AG09309 (cell line): ENCODE measurements at places on chromosomes 5 and 9.

DNA sequence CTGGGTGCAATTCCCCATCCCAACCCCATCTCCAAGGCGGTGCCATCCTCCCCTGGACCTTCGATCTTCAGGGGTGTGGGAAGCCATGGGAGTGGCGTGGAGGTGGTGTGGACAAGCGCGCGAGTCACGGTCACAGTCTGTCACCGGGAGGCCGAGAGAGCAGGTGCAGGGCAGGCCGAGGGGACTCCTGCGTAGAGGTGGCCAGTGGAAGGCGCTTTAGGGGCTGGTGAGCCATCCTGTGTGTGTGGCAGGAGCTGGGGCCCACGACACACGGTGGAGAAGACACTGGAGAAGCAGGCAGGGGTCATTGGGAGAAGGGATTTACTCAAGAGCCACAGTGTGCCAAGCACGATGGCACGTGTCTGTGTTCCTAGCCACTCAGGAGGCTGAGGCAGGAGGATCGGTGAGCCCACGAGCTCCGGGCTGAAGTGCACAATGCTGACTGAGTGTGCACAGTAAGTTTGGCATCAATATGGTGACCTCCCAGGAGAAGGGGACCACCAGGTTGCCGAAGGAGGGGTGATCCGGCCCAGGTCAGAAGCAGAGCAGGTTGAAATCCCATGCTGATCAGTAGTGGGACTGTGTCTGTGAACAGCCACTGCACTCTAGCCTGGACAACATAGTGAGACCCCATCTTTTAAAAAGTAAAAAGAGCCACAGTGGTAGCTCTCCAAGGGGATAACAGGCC, 145.1 kb upstream of the PHYKPL start:
- no peak for DNase-seq

- no peak for DNase-seq
Measured at GRCh38 chr5:109049565-109049964, 301.9 kb downstream of the FER start.

GRCh38 chr9:107355394-107355793, 72.3 kb downstream of the RAD23B start:
- DNase-seq: no peak

DNA sequence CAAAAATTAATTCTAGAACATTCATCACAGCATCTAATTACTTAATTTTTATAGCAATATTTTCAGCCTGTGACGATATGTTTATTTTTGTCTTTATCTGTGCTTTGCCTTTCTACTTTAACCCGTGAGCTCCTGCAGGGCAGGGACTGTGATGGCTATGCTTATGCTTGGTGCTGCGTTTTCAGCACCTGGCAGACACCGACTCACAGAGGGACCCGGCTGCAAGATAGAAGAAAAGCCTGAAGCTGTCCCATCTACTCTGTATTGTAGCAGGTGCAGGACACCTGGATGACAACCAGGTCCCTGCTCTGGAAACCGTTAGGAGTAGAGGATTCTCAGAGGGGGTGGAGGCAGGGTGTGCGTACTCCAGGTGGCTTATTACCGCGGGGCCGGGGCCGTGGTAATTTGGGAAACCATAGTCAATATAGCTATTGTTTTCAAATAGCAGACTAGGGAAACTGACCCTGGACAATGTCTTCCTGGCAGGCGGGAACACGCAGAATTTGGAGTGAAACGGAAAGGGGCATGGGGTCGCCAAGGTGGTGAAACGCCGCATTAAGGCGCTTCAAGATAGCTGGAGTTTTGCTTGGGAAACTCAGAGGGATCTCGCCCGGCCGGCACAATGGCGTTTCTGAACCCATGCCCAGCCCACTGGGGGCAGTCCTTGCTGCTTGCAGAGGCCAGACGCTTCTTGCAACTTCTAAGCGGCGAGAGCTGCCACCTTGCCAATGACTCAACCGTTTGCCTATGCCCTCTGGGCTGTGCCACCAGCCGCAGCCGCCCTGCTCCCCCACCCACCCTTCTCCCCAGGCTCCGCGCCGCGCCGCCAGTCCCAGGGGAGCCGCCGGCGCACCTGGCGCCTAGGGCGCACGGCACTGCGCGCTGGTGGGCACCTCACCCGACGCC, 140.1 kb upstream of the PALM2AKAP2 start:
- no peak for DNase-seq

- DNase-seq: no peak
Measured at GRCh38 chr9:27394826-27395201, 97.9 kb upstream of the EQTN start.

GRCh38 chr5:107422494-107422893, 248.2 kb downstream of the EFNA5 start:
- DNase-seq: no peak

- no peak for DNase-seq
Measured at GRCh38 chr9:69882998-69883565, 62.5 kb downstream of the CFAP95 start.

DNA sequence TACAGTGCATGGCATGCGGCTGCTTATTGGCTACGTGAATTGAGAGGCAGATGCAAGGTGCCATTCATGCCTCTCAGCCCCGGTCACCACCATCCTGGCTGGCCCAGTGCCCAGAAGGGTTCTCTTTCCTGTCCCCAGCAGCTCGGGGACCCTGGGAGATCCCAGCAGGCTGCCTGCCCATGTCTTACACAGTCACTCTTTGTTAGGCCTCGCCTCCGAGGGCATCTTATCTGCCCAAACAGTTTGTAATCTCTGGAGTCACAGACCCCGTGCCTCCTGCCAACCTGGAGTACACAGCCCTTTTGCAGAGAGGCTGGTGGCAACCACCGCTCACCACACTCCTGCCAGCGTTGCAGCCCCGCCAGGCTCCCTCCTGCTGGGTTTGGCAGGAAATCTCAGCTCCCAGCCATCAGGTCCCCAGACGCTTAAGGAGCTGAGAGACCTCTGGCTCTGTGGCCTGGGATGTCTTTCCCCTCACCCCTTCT, 7.0 kb upstream of the AK1 start:
- no peak for DNase-seq
